Stomach (tissue), 19 donors: ENCODE measurements at places on chromosomes 3 and 15. TPM values are rescaled to one million over a fixed set of nuclear protein-coding genes. Genes with fewer than 3 reads are reported as not detected.
A peak's percentile ranks its signal among the peaks of the same experiment; 100 is the strongest.

DNA sequence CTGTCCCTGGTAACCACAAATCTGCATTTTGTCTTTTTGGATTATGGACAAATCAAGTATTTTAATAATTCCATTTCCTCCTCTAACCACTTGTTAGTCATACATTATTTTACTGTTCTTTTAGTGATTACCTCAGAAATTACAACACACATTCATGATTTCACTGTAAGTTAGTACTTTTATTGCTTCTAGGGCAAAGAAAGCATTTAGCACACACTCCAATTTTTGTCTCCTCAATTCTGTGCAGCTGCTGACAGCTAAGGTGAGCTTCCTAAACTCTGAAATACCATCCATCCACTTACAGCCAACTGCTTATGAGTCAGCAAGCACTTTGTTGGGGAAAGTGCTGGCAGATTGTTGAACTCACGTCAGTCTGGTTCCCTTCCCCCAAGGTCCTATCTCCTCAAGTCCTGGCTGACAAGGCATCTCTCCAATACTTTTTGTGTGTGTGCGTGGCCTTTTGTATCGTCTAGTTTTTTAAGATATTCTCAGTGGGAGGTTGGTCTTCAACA, 49.4 kb upstream of the TNFAIP8L3 start:
- DNase-seq: no peak

DNA sequence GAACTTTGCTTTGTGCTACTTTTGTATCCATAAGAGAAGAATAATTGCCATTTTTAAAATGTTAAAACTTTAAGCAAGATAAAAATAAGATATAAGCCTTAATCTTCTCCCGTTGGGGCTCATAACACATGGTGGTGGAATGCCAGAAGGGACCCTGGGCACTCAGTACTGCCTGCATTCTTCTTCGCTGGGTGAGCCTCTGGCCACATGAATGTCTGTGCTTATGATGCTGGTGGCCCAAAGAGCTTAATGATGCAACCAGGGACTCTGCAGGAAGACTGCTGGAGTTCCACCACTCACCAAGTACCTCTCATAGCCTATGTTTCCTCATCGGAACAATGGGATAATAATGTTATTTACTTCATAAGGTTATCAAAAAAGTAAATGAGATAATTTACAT, 103.6 kb downstream of the ERC2 start:
- no peak for DNase-seq

DNA sequence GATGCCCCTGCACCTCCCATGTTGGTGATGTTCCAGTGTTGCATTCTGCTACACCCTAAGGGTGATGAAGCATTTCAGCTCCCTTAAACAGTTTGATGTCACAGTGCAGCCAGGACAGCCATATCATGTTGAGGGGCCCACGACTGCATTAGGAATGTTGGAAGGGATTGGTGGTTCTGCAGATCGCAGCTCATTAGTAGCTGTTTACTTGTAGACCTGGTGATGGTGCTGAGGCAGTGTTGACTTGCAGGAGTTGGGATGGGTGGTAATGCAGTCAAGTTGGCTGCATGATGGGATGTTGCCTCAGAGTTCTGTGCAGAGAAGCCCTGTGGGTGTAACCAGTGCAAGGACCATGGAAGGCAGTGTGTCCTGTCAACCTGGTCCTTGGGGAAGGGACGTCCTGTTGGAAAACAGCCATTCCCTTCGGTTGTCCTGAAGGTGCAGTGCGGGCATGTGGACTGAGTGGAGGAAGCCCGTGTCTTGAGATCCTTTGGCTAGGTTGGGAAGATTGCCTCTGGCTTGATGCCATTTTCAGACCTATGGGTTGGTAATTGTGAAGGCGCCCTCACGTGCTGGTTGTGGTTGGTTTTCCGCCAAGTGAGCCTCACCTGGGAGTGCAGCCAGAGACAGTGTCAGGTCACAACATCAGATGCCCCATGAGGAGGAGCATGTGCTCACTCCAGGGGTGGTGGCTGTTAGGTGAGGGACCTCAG, 100.7 kb downstream of the SNRPN start:
- peak; percentile 22 for DNase-seq

- DNase-seq: no peak
These were observed 459.3 kb upstream of the SGO1 start for GRCh38 chr3:20645340-20645739.

SNURF gene
- total RNA-seq: 2.7 TPM

DNA sequence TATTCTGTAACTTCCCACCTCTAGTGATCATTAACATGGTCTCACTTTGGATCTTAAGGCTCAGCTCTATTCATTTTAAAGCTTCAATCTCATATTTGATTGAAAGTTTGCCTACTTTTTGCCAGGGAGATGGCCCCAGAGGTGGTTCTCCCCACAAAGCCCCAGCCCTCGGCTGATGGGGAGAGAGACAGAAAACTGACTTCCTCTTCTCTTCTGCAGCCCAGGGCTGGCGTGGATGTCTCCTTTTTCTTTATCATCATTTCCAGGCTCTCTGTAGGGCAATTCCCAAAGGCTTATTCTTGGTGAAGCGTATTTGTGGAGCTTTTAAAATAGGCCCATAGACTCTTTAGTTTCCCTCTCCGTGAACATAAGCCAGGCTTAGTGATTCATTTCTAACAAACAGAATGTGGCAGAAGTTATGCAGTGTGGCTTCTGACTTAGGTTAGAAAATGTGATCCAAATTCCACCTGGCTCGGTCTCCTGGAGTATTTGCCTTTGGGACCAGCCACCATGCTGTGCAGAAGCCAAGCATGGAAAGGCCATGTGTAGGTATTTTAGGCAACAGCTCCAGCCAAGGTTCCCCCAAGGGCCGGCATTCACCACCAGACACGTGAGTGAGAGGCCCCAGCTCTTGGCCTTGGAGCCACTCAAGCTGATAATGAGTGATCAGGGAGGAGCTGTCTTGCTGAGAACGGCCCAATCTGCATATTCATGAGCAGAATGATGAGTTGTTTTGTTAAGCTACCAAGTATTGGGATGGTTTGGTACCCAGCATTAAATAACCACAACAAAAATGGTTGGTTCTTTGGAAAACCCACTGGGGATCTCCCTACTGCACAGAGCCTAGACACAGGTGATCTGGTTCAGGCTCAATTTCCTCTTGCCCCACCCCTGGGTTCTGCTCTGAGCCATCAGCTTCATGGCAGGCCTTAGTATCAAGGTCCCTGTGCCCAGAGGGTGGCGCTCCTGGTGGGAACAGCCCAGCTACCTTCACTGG, 353.2 kb upstream of the PROK2 start:
- no peak for DNase-seq

TMCO5A gene
- 1.4 TPM for total RNA-seq

- no peak for DNase-seq
These were observed 42.2 kb upstream of the PRR23E start for GRCh38 chr3:127150513-127151250.

DNA sequence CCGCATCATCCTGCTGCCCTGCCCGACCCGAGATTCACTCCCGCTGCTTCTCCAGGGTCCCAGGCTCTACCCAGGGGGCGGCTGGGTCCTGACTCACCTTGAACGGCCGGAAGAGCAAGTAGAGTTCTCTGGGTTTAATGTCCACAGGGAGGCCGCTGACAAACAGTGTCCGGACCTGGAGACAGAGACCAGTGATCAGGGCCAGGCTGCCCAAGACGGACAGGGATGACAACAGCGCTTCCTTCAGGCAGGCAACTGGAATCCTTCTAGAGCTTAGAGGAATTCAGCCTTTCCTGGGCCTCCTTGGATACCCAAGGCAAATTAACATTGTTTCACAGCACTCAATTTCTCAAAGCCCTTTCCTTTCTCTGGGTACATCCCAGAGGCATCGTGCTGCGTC, 23.9 kb downstream of the RBPMS2 start:
- no peak for DNase-seq

DNA sequence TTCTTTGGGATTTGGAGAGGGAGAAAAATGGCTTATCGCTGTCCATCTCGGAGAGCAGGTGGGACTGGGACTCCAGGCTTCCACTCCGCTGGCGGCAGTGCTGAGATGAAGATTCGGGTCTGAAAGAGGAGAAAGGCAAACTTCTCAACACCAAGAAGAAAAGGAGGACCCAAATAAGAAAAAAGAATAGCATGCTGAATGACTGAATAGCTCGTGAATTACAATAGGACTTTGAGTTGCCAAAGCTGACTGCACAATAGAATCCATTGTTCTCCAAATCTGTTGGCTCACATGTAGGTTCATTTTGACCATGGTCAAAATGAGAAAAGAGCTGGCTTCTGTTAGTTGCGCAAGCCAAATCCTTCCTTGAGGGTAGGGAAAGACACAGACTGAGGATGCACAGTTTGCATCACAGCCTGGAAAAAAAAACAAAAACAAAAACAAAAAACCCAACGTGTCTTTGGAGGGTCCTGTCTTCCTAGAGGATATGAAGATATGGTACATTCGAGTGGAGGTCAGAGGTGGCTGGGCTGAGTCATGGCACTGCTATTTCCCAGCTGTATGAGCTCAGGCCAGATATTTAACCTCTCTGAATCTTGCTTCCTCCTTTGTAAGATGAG, 59.3 kb upstream of the LMOD3 start:
- DNase-seq: no peak

DNA sequence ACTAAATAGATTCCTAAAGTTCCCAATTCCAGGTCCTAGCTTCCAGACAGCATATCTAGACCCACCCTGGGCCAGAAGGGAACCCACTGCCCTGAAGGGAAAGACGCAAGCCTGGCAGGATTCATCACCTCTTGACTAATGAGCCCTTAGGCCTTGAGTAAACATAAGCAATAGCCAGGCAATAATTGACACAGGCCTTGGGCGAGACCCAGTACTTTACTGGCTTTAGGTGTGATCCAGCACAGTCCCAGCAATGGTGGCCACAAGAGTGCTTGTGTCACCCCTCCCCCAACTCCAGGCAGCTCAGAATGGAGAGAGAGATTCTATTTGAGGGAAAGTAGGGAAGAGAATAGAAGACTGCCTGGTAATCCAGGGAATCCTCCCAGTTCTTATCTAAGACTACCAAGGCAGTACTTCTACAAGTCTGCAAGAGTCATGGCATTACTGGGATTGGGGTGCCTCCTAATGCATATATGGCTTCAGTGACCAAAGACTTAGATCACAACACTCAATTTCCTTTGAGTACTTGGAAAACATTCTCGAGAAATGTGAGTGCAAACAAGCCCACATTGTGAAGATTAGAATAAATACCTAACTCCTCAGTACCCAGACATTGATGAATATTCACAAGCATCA, 30.4 kb upstream of the WWTR1 start:
- DNase-seq: no peak

GRCh38 chr3:70615286-70615685, 302.8 kb upstream of the MDFIC2 start:
- DNase-seq: no peak

DNA sequence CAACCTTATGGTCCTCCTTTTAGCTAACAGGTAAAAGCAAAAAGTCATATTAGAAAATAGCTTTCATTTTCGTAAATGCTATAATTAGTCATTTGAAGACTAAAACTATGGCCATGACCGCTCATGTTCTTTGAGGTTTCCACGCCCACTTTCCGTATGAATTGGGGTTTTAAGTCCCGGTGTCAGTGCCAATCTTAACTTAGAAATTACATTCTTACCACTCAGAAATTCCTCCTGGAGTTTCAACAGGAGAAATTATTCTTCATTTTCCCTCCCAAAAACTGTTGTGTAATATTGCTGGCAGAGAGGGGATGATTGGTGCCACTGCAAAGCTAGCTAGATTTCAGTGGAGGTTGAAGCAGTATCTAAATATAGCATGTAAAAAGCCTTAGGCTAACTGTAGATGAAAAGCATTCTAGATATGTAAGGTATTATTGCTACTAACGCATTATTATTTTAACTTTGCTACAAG, 71.0 kb upstream of the MDFIC2 start:
- DNase-seq: no peak

GRCh38 chr3:113193288-113193687, 18.1 kb upstream of the BOC start:
- DNase-seq: peak; percentile 30

DNA sequence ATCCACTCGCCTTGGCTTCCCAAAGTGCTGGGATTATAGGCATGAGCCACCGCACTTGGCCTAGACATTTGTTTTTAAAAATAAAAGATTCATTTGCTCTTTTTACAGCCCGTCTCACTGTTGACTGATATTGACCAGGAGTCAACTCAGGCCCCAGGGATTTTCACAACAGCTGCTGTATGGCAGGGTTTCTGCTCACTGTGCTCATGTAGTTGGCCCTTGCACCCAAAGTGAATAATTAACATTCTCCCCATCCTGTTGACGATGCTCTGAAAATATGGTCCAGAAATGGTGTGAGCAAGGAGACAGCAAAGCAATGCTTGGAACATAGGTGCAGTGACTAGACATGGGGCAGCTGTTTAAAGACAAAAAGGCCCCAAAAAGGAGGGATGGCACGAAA, 2.9 kb upstream of the CCR5 start:
- no peak for DNase-seq

ANKDD1A gene
- 12.2 TPM for total RNA-seq

GRCh38 chr15:88982304-88982945, 69.2 kb upstream of the MFGE8 start:
- DNase-seq: no peak

ZNF717 gene
- total RNA-seq: 23.3 TPM

DNASE1L3 gene
- 5.1 TPM for total RNA-seq

TNFAIP8L3 gene
- total RNA-seq: 4.1 TPM

CCDC50 gene
- 112 TPM for total RNA-seq

DNA sequence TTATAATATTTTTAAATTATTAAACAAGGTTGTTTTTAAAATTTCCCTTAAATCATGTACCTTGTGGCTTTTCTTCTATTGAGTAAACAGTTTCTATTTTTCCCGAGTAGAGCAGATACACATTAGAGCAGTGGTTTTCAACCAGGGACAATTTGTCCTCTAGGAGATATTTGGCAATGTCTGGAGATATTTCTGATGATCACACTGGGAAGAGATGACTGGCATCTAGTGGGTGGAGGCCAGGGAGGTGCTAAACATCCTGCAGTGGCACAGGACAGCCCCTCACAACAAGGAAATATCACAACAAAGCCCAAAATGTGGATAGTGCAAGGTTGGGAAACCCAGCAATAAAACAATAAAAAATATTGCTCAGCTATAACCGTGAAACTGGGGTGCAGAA, 113.0 kb upstream of the PTPRG start:
- no peak for DNase-seq

TEX55 gene
- total RNA-seq: not detected

- DNase-seq: peak; percentile 77
These were observed 739 bp upstream of the AMOTL2 start for GRCh38 chr3:134374791-134375581.

DNA sequence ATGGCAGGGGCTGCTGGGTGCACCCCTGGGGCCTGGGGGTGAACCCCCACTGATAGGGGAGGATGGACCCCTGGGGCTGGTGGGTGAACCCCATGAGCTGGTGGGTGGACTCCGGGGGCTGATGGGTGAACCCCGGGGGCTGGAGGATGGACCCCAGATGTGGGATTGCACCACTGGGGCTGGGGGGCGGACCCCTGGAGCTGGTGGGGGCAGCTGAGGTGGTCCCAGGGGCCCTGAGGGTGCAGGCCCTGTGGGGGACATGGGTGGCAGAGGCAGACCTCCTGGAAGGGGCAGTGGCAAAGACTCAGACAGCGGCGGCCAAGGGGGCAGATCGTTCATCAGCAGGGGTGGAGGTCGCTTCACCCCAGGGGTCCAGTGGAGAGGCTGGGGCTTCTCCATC, 17.4 kb upstream of the TXNRD3 start:
- no peak for DNase-seq
